ENCODE measurements at places on chromosomes 3 and 15.

- no peak for DNase-seq
Measured at GRCh38 chr3:192169332-192169915, 557.9 kb downstream of the FGF12 start.

- no peak for DNase-seq
Measured at GRCh38 chr3:132083583-132084279, 48.9 kb upstream of the CPNE4 start.

DNA sequence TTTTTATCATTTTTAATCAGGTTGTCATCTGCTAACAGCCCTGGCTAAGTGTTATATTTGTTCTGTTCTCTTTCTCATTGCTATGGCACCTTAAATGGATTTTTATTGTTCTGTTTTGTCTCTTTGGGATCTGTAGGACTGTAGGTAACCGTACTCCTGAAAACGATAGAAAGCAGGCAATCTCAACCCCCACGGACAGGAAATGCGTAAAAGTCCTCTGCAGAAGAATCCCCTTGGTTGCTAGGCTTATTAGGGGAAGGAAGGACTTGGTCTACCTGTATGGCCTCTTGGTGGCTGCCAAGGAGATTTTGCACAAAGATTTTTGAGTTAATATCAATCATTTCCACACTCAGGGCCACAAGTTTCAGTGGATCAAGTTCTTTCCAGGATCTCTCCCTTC lies 571.9 kb upstream of the ZNF385D start:
- DNase-seq = no peak

- DNase-seq = no peak
Measured at GRCh38 chr3:64082411-64082810, 59.1 kb upstream of the PSMD6 start.

GRCh38 chr15:44092221-44092620 lies 102.8 kb downstream of the FRMD5 start:
- no peak for DNase-seq

- no peak for DNase-seq
Measured at GRCh38 chr3:196499061-196499460, 4.5 kb downstream of the RNF168 start.

DNA sequence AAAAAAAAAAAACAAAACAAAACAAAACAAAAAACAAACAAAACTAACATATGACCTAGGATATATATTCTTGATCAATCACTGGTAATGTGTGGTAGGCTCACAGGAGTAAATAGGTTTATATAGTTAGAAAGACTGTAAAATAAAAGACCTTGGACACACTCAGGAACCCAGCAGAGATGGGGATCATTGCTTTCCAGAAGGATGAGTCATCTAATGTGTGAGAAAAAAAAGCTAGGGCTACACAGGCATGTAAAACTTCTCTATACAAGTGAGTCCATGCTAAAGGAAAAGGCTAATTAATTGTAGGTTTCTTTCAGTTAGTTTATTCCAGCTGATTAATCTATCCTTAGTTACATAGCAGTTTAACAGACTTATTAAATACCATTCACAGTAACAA lies 710.3 kb upstream of the ARPP21 start:
- no peak for DNase-seq

DNA sequence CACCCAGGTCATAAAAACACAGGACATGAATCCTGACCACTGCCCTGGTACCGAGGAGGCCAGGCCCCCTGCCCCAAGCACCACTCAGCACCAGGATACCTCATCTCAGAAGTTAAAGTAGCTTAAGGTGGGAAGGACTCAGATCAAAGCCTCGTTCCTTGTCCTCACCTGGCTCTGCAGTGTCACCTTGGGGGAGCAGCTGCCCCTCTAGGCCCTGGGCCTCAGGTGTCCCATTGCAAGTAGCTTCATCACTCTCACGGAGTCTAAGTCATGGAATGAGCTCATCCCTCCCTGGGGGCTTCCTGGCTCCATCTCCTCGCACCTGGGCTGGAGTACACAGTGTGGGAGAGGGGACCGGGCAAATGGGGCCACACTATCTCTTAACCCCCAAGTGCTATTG lies 148.0 kb downstream of the TPRA1 start:
- DNase-seq = no peak

DNA sequence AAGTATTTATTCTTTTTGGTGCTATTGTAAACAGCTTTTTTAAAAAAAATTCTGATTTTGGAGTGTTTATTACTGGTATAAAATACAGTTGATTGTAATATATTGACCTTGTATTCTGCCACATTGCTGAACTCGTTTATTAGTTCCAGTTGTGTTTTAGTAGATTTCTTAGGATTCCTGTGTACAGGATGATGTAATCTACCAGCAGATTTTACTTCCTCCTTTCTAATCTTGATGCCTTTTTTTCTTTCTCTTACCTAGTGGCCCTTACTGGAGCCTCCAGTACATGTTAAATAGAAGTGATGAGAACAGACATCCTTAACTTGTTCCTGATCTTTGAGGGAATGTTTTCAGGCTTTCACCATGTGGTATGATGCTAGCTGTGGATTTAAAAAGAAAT lies 70.4 kb upstream of the KY start:
- no peak for DNase-seq

DNA sequence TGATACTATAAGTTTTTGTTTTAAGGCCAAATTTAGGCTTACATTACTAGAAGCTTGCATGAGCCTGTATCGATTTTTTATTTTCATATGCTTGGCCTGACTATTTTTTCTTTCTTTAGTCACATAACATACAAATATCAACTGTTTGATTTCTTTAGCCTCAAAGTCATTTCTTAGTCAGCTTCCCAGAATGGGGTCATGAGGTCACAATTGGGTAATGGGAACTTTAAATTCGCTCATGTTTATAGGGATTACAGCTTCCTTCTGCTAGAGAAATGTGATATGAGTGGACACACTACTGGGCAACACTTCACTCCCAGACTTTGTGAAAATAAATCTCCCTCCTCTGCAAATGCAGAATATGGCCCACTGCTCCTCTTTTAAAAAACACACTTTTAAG lies 9.1 kb upstream of the TIPARP start:
- no peak for DNase-seq

- no peak for DNase-seq
Measured at GRCh38 chr15:64948916-64949315, 37.2 kb downstream of the ANKDD1A start.

GRCh38 chr3:158165730-158166129 lies 55.8 kb downstream of the RSRC1 start:
- DNase-seq = no peak

DNA sequence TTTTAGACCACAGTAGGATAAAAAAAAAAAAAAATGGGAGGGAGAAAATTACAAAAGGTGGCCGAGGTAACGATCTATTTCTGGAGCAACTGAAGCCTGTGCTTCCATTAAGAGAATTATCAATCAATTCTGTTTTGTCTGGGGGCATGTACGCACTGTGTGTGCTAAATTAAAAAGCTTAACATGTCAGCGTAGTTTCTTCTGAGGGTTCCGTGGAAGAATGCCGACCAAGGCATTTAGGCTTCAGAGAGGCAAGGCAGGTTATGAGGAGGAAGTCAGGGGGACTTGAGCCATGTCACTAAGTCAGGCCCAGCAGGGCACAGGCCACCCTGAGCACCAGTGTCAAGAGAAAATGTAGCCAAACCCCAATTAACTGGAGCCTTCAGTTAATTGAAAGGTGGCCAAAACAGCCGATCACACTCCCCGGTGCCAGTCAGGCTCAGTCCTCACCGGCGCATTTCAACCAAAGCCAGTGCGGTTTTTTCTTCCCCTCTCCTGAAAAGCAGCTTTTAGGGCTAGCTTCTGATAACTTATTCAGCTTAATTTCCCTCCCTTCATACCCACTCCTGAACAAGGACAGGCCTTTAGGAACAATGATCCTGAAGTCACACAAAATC lies 113.9 kb downstream of the MEGF11 start:
- DNase-seq = no peak

GRCh38 chr3:142987080-142987700 lies 14.2 kb upstream of the U2SURP start:
- no peak for DNase-seq

DNA sequence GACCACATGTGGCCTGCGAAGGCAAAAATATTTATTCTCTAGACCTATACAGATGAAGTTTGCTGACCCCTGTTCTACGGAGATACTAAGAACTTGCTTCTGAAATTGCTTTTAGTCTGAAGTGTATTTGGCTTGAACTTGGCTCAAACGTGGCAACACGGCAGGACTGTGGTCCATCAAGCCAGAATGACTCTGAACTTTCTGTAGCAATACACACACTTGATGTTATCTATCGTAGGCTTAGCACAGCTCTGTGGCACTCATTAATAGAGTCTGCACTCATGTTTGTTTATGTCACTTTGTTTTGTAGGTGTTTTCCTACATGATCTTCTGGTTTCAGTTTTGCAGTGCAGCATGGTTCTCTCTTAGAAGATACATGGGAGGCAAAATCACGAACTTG lies 298.1 kb downstream of the ADAMTS17 start:
- DNase-seq = no peak

- DNase-seq = no peak
Measured at GRCh38 chr15:69854001-69854400, 243.7 kb downstream of the TLE3 start.

GRCh38 chr15:24729760-24730159 lies 54.2 kb downstream of the NPAP1 start:
- DNase-seq = no peak

- no peak for DNase-seq
Measured at GRCh38 chr3:178804606-178805005, 267.0 kb downstream of the ZMAT3 start.

GRCh38 chr3:141804778-141805639 lies 41.8 kb downstream of the GRK7 start:
- no peak for DNase-seq

DNA sequence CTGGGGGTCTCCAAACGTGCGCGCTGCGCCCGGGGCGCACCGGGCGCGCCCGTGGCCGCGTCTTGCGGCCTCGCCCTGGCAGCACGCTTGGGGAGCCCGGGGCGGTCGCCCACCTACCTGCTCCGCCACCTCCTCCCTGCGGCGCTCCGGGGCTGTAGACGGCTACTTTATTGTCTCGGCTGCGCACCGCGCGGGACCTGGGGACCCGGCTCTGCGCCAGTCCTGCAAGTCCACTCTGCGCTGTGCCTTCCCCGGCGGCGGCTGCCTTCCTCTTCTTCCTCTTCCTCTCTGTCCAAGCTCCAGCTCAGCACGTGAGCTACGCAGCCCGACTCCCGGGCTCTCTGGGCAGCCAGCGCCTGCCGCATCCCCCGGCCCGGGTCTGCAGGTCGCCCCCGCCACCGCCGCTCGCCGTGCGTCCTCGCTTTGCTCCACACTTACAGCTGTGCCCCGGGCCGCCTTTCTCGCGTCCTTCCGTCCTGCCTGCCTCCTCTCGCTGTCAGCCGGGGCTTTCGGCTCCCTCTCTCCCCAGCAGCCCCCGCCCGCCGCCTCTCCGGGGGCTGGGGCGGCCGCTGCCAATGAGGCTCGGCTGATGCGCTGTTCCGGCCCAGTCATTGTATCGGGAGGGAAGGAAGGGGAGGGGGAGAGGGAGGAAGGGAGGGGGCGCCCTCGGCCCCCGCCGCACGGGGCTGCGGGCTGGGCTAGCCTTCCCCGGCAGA lies 156.4 kb upstream of the FRMD4B start:
- peak; percentile 46 for DNase-seq

GRCh38 chr3:143576568-143577270 lies 271.5 kb downstream of the SLC9A9 start:
- no peak for DNase-seq

DNA sequence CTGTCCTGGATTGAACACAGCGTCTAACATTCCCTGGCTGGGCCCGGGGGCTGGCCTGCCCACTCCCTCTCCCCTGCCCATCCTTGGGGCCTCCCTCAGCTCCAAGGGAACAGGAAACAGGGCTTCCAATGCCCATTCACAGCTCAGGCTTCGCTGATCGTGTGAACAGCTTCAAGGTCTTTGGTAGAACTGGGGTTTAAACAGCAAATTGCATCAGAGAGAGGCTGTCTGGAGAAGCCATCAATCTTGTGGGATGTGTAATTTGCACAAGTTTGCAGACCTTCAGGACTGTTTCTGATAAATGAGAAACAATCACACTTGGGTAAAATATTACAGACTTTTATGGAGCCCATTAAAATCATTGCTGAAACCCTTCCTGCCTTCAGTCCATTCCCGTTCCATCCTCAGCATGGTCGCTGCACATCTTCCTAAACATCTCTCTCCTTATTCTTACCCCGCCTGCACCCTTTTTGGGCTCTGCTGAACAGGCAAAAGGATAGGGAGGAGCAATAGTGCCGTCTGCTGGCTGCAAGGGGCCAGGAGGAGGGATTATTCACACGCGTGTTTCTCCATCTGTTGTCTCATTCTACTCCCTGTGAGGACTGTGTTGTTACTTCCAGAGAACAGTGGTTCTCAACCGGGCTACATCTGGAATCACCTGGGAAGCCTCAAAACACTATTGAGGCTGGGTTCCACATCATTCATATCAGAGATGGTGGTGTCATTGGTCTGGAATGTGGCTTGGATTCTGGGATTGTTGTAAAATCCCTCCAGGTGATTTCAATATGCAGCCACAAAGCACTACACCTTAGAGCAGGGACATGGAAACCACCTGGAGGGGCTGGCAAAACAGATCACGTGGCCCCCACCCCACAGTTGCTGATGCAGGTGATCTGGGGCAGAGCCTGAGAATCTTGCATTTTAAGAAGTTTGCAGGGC lies 116.3 kb downstream of the CLSTN2 start:
- DNase-seq = peak; percentile 28

DNA sequence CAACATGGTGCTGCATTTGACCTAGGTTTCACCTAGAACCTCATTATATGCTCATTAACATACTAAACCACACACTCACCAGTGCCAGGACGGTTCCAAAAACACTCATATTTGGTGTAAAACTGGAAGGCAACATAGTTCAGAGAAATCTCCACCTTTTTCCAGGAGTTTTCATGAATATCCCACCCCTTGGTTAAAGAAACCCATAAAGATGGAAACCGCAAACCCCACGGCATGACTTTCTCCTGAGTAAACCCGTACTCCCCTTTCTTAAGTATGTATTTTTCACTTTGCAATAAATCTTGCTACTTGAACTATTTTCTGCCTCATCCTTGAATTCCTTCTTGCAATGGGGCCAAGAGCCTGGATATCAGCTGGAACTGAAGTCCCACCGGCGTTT lies 379.3 kb downstream of the MAGI1 start:
- no peak for DNase-seq

DNA sequence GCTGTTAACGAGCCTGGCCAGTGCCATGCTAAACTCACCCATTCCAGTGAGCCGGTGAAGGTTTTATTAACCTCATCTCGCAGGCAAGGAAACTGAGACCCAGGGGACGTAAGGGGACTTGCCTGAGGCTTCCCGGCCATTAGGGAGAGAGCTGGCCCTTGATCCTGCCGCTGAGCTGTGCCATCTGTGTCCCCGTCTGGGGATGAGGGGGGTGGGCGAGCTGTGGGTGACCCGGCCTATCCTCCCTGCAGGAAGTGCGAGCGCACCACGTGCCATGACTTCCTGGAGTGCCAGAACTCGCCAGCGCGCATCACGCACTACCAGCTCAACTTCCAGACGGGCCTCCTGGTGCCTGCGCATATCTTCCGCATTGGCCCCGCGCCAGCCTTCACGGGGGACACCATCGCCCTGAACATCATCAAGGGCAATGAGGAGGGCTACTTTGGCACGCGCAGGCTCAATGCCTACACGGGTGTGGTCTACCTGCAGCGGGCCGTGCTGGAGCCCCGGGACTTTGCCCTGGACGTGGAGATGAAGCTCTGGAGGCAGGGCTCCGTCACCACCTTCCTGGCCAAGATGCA lies 88.5 kb downstream of the FBLN2 start:
- no peak for DNase-seq

- no peak for DNase-seq
Measured at GRCh38 chr3:122915300-122916055, 112.1 kb downstream of the SEMA5B start.

All from left ventricle myocardium inferior (tissue), 1 donor.